ENCODE measurements at places on chromosomes 7 and 10. TPM values are rescaled to one million over a fixed set of nuclear protein-coding genes. Genes with fewer than 3 reads are reported as not detected.

DNA sequence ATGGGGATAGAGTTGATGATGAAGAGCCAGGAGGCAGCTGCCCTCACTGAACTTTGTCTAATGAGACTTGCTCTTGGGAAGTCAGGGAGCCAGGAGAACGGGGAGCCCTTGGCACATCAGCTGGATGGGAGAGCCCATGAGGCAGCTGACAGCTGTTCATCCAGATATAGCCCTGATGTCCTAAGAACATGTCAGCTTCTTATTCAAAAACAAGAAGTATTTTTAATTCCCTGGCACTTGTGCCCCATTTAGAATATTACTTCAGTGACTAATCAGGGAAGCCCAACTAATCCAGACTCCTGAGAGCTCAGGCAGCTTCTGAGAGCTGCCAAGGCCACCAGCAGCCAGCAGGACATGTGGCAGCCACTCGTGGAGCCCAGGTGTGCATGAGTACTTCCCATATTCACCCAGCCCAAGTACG is 363.4 kb downstream of the GRID1 start:
- H3K27me3 ChIP-seq, result peaks cover 25% of the 10 kb centered on the region
- no peak overlapping the region for H3K4me3 ChIP-seq
- DNase-seq, result no peak
- no peaks in the 10 kb centered on the region for H3K36me3 ChIP-seq
- H3K27ac ChIP-seq, result no peak overlapping the region

GRCh38 chr10:87504640-87505365 is at the start of gene MINPP1:
MINPP1 (plus strand) TSS chr10:87504893; CDS start chr10:87504916, 23 bp downstream.
- peak within 1 kb of the TSS; percentile 84 for H3K4me3 ChIP-seq
- H3K4me1 ChIP-seq, result peaks cover 31% of the 10 kb centered on the region
- peak within 1 kb of the TSS; percentile 82 for H3K27ac ChIP-seq
- peaks cover 11% of the 10 kb centered on the region for H3K36me3 ChIP-seq
- peaks cover 8% of the 10 kb centered on the region for H3K27me3 ChIP-seq

GRCh38 chr7:1026721-1027161 is 17.6 kb upstream of the GPR146 start:
- no peaks in the 10 kb centered on the region for H3K27me3 ChIP-seq
- H3K4me1 ChIP-seq, result peaks cover 32% of the 10 kb centered on the region
- peak overlapping the region; percentile 68 for H3K4me3 ChIP-seq

- H3K27me3 ChIP-seq, result no peaks in the 10 kb centered on the region
- H3K36me3 ChIP-seq, result peaks cover 4% of the 10 kb centered on the region
- no peak overlapping the region for H3K4me3 ChIP-seq
- no peak for DNase-seq
- H3K27ac ChIP-seq, result no peak overlapping the region
Measured at GRCh38 chr10:119252051-119252465, 44.7 kb downstream of the GRK5 start.

AGR3 gene
- total RNA-seq, result not detected

PAX2 gene
- total RNA-seq, result not detected

LIPN gene
- not detected for total RNA-seq

All from activated CD4-positive, alpha-beta T cell treated with anti-CD3 and anti-CD28 coated beads, Interleukin-2, amount 10 ng/mL, durations not matched to agents 7 days and 5 days (primary cell).